ENCODE measurements at places on chromosomes 5 and 9.
A peak's percentile ranks its signal among the peaks of the same experiment; 100 is the strongest.

DNA sequence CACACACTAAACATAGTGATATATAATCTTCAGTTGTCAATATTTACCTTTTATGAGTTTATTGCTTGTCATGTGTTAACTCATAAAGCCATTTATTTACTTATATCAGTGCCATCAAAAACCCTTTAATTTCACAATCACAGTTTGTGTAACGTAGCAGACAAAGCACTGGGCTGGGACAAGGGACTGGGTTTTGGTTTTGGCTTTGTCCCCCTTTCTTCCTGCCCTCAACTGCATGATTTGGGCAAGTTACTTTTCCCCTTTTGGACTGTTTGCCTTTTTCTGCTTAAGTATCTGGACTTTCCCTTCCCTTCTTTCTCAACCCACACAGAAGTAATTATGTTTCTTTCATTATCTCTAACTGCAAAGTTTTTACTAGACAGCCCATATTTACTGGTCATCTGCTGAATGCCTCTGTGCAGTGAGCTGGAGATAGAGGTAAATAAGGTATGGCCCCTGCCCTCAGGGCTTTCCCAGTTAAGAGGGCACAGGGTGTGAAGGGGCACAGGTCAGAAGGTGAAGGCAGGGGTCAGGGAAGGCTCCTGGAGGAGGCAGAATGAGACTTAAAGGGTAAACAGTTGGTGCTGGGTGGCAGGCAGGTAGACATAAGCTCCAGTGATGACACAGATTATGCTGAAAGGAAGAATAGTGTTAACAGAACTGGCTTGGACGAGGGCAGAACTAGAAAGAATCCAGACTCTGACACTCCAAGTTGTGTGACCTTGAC lies 14.8 kb upstream of the NR3C1 start:
- DNase-seq: no peak

DNA sequence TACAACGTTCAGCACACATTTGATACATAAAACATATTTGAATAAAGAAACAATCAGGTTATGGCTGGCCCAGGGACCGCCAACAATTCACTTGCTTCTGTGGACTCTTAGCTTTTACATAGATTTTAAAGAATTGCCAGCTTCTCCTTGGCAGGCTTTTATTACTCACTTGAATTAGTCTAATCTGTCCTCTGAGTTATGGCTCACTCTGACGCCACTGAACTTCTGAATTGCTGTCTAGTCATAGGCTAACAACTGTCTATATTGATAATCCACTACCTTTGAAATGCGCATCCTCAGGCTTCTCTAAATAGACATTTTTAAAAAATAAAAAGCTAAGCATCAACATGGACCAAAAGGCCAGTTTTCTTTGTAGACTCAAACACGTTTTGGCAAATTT lies 317.4 kb upstream of the SGCD start:
- DNase-seq: no peak

DNA sequence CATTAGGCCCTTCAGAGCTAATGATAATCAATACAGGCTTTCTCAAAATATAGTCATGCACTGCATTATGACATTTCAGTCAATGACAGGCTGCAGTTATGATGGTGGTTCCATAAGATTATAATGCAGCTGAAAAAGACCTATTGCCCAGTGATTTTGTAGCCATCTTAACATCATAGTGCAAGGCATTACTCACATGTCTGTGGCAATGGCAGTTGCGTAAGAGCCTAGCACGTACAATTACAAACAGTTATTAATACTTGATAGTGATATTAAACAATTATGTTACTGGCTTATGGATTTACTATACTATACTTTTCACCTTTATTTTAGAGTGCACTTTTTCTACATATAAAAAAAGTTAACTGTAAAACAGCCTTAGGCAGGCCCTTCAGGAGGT lies 214.8 kb downstream of the ISL1 start:
- no peak for DNase-seq

- no peak for DNase-seq
Measured at GRCh38 chr5:178208540-178209227, 4.4 kb downstream of the HNRNPAB start.

- DNase-seq: no peak
Measured at GRCh38 chr9:34982361-34982760, 7.2 kb upstream of the DNAJB5 start.

DNA sequence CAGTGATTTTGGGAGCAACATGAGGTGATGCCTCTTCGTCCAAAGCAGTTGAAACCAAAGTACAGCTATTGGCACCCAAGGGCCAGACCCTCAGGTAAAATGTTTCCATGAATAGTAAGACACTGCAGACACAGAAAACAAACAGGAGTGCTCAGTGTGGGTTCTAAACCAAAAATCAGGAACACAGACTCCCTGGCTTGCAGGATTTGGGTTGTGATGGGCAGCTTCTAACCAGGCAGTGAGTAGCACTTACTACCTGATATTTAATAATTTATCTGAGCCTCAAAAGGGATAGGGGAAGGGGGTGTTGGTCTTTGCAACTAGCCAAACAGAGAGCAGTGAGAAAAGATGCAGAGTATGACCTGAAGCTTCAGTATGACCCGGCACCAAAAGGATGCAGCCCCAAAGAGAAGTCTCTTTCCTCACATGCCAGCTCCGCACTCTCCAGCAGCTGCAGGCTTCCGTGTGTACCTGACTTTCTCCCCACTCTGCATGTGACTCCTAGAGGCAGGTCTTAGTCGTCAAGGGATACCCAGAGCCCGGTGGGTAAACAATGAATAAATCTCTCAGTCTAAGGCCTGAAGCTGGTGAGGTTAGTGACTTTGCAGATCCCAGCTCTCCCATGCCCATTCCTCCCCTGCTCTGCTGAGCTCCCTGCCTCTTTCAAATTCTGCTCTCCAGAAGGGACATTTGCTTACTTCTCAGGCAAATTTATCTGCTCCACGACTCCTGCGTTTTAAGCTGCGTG lies 105.4 kb upstream of the SPOCK1 start:
- DNase-seq: no peak

DNA sequence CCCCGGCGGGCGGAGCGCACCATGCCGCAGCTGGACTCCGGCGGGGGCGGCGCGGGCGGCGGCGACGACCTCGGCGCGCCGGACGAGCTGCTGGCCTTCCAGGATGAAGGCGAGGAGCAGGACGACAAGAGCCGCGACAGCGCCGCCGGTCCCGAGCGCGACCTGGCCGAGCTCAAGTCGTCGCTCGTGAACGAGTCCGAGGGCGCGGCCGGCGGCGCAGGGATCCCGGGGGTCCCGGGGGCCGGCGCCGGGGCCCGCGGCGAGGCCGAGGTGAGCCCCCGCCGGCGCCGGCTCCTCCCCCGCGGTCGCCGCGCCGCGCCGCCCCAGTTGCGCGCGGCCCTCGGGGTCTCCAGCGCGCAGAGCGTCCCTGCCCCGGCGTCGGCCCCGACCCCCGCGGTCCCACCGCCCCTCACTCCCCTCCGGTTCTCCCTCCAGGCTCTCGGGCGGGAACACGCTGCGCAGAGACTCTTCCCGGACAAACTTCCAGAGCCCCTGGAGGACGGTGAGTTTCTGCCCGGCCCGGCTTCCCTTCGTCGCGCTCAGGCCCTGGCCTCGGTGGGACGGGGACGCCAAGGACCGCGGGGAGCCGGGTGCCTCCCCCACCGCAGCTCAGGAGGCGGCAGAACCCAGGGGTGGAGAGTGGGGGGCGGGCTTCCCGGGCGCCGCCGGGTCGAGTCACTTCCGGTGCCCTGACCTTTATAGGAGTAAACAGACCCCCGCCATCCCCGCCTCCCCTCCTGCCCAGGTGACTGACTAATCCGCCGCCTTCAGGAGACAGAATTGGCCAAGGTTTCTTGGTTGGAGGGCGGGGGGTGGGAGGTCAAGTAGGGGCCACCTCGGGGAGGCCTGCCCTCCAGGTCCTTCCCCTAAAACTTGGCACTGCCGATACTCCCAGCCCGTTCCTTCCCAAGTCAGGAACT lies 665 bp downstream of the TCF7 start:
- peak; percentile 56 for DNase-seq

DNA sequence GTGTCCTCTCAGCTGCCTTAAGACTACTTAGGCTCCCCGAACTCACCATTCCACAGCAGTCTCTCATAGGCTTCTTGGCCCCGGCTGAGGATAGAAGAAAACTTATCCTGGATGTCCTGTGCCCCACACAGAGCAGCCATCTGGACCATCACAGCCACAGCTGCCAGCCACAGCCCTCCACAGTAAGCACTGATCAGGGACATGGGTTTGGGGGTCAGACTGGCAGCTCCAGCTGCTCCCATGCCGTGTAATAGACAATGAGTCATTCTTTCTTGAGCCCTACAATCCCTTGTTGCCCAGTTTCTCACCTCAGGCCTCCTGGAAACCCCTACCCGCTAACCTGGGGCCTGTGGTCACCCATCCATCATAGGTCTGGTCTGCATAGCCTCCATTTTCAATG lies 5.7 kb downstream of the CREB3 start:
- no peak for DNase-seq

GRCh38 chr9:125446561-125447094 lies 185.0 kb downstream of the GAPVD1 start:
- no peak for DNase-seq

DNA sequence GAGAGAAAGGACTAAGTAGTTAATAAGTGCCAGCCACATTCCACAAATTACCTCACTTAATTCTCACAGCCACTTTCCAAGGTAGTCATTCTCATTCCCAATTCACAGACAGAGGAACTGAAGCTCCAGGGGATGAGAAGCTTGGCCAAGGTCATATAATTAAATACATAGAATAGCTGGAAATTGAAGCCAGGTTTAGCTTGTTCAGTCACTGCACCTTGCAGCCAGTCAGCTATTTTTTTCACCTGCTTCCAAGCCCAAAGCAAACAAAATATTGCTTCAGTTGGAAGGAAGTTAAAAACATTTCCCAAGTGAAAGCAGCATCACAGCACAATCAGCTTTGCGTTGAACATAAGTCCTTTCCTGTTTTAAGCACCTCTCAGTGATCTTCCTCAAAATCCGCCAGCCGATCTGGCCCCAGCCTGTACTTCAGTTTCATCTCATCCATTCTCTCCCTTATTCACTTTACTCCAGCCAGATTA lies 4.8 kb downstream of the ALDH1A1 start:
- DNase-seq: no peak

GRCh38 chr9:136726631-136727191 lies 14.3 kb downstream of the DIPK1B start:
- DNase-seq: peak; percentile 80

- DNase-seq: no peak
Measured at GRCh38 chr5:55410845-55411244, 103.1 kb downstream of the MTREX start.

- DNase-seq: no peak
Measured at GRCh38 chr5:139954022-139954421, 89.1 kb downstream of the NRG2 start.

- no peak for DNase-seq
Measured at GRCh38 chr9:134060546-134060945, 7.3 kb downstream of the BRD3 start.

- DNase-seq: no peak
Measured at GRCh38 chr9:122155796-122156195, 3.8 kb downstream of the NDUFA8 start.

DNA sequence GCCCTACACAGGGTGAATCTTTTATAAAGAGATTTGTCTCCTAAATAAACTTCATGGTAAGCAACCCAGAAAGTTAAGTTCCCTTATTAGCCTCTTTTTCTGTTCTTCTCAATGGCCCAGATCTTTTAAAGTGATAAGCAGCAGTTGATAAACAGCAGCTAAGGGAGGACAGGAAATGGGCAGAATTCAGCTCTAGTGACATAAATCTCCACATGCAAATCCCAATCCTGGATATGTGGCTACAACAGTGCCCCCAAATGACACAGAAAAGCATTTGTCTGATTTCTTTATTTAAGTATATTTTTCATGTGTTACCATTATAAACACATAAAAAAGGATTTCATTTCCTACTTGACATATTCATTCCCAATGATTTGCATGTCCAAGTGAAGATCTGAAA lies 199.0 kb downstream of the DTWD2 start:
- no peak for DNase-seq

DNA sequence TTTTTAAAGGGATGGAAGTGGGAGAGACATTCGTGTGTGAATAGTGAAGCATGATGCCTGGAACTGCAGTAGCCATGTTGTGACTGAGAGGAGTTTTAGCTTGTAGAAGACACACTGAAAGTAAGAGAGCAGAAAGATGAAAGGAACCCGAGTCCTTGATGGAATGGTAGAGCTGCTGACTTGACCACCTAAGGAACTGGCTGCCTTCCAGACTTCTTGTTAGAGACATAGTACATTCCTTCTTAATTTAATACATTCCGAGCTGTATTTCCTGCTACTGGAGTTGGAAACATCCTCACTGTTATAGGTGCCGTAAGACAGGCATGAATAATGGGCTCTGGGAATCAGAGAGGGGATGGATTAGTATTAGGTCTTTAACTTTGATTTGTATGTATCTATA lies 7.4 kb downstream of the CER1 start:
- no peak for DNase-seq

DNA sequence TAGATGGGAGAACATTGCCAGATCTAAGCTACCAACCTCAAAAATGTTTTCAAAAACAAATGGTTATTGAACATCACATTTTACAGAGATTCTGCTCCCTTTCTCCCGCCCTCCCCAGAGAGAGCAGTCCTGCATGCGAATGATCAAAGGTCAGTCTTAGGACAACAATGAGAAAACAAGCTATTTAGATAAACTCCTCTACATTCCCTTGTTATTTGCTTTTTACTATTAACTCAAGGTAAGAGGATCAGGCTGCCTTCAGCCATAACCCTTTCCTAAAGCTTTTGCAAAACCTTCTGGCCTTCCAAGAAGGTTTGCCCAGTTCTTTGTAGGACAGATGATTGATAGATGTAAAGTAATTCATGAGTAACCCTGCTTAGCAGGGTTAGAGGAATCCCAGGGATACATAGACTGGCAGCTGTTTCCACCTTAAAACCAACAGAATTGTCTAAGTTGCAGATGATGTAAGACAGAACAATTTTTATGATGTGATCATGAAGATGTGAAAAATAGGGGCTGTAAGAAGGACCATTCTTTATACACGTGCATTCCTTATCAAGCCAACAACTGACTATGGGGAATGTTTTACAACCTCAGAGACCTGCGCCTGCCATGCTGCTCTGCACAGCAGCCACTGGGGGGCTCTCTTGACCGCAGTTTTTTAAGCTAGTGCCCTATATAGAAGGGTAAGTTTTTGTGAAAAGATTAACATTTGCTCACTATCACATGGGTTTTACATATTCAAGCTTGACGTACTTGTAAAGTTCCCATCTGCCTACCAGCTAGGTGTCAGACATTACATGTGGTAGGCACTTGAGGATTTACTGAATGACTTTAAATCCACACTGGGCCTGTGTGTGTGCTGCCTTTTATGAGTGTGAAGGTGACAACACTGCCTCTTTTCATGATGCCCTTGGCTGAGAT lies 2.3 kb upstream of the ZNF782 start:
- no peak for DNase-seq

- no peak for DNase-seq
Measured at GRCh38 chr5:140246378-140247122, 56.4 kb downstream of the PFDN1 start.

DNA sequence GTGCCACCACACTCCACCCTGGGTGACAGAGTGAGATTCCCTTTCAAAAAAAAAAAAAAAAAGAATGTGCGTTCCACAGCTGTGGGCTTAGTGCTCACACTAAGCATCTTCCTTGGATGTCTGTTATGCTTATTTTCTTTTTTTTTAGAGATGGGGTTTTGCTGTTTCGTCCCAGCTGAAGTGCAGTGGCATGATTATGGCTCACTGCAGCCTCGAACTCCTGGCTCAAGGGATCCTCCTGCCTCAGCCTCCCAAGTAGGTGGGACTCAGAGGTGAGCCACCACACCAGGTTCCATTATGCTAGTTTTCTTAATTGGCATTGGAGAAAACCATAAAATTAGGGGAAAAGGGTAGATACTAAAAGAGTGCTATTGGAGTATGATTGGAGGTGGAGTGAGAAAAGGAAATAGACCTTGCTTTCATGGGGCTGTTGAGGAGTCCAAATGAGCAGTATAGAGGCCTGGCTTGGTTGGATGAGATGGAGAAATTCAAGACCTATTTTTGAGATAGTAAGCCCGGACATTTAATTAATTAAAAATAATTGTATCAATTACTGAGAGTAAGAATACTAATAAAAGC lies 978 bp upstream of the BRD3OS start:
- no peak for DNase-seq
